ENCODE measurements at places on chromosomes 5 and 9. TPM values are rescaled to one million over a fixed set of nuclear protein-coding genes. Genes with fewer than 3 reads are reported as not detected.

DAPK1 gene
- 16.5 TPM for total RNA-seq

LVRN gene
- total RNA-seq, result not detected

PCDHB15 gene
- under 0.01 TPM for total RNA-seq

PCDHB11 gene
- not detected for total RNA-seq

DIRAS2 gene
- 0.17 TPM for total RNA-seq

Data from pericardium fibroblast (primary cell).